ENCODE measurements at places on chromosomes 7 and 10.

DNA sequence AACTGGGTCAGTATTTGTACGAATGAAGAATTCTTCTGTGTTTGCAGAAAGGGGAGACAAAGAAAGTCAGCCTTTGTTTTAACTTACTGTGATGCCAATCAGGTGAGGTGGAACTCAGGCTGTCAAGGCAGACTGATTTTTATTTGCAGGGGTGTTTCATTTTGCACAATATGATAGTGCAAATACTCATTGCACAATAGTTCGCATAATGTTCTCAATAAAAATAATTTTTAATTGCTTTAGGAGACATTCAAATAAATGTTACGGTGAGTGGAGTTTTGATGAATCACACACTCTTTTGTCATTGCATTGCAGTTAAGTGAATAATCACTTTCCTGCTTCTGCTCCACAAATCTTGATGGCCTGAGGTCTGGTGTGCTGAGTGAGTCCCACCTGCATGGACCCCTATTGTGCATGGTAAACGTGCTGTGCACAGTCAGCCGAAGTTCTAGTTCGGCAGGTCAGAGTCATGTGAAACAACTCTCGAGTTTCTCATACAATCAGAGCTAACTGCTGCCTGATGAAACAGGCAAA is 141.3 kb upstream of the FZD8 start:
- DNase-seq: no peak

DNA sequence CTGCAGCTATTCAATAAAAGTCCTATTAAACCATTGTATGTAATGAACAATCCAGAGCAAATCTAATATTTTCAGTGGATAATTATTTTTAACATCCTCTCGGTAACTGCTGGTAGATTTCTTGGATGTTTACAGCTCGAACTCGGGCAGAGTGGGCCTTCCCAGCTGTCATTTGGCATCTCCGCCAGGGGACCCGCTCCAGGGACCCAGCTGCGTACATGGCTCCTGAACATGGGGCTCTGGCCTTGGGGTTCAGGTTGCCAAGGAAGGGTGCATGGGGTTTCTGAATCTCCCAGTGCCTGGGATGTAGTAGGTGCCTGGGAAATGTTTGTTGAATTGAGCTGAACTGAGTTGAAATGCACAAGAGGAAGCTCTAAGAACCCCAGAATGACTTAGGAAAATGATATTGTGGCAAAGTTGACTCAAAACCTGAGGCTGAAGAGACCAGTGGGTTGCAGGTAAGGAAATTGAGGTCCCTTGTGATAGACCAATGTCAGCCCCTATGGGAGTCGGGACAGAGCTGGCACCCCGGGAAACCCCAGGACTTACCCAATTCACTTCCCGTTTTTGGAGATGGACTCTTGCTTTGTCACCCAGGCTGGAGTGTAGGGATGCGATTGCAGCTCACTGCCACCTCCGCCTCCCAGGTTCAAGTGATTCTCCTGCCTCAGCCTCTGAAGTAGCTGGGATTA is 228.4 kb downstream of the CUX1 start:
- no peak for DNase-seq

DNA sequence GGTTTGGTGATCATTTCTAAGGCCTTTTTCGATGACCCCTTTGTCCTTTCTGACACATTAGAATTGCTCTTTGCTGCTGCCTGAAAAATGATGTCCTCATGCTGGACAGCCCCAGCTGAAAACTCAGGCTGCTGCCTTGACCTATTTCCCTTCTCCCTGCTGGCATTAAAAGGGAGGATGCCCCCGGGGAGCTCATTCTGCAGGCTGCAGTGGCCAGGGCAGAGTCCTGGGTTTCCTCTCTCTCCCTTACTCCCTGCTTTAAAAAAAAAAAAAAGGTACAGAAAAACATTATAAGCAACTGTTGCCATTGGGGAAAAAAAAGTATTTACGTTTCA is 35.4 kb downstream of the LRRC4 start:
- DNase-seq: no peak

DNA sequence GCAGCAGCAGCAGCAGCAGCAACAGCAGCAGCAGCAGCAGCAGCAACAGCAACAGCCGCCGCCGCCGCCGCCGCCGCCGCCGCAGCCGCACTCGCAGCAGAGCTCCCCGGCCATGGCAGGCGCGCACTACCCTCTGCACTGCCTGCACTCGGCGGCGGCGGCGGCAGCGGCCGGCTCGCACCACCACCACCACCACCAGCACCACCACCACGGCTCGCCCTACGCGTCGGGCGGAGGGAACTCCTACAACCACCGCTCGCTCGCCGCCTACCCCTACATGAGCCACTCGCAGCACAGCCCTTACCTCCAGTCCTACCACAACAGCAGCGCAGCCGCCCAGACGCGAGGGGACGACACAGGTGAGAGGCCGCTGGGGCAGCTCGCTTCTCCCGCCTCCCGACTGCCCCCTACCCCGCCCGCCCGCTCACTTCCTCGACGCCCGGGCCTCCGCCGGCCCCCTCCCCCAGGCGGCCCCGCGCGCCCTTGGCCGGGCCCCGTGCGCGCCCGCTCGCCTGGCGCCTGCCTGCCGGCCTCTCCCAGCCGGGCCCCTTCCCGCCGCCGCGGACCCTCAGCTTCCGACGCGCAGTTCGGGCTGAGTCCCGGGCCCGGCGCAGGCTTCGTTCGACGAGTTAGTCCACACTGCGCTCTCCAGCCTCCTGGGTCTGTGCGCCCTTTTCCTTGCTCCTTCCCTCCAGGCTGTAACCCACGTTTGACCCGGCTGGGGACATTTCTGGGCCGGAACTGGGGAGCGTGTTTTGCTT is 882 bp downstream of the DLX6 start:
- DNase-seq: no peak

- DNase-seq: no peak
These were observed 65.6 kb downstream of the HBP1 start for GRCh38 chr7:107234436-107234835.

GRCh38 chr7:129515381-129515780 is 13.1 kb downstream of the SMKR1 start:
- DNase-seq: no peak

DNA sequence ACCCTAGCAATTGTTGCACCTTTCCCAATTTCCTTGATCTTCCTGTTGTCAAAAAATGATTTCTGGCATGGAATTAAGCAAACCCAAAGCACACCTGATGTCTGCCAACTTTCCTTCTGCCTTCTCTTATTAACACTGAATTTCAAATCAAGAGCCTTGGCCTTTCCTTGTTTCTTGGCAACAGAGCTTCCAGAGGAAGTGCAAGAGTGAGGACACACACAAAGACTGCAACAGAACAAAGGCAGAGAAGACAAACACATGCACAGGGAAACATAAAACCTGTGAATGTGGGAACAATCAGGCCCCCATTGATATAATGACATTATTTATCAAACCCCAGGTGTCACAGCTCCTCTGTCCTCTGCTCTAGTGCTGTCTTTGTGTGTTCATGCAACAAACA is 73.0 kb upstream of the IL6 start:
- DNase-seq: no peak

All from stimulated activated CD4-positive, alpha-beta T cell treated with anti-CD3 and anti-CD28 coated beads, Interleukin-15, amount 100 ng/mL, for 48 hours (primary cell).